ENCODE measurements at places on chromosomes 12 and 14.

GRCh38 chr12:68675101-68675842 lies 11.5 kb upstream of the NUP107 start:
- no peak for DNase-seq

GRCh38 chr12:103105971-103106597 lies 148.6 kb downstream of the ASCL1 start:
- no peak for DNase-seq

- no peak for DNase-seq
These were observed 2.1 kb downstream of the ITPK1 start for GRCh38 chr14:93113678-93114067.

DNA sequence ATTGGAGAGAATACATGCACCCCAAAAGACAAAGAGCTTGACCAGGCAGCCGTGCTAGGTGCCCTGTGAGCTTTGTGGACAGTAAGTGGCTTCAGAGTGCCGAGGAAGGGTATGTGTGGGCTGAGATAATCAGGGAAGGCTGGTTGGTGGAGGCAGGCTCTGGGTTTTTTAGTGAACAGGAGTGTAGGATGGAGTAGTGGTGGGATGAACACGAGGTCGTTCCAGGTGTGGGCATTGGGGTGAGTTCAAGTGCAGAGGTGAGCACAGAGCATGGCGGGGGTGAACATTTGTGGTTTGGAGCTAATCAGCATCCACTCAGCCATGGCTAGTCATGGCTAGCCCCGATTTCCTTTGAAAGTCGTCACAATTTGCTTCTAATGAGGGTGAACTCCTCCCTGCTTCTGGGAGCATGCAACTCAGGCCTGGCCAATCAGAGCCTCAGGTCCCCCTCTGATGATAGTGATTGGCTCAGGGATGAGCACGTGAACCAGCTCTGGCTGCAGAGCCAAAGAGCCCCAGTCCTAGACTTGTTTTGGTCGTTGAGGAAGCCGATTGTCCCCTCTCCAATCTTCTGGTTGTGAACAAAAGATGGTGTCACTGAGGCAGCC lies 40.7 kb upstream of the TCL1B start:
- DNase-seq = no peak

GRCh38 chr12:108392284-108392683 lies 53.2 kb upstream of the CMKLR1 start:
- DNase-seq = no peak

DNA sequence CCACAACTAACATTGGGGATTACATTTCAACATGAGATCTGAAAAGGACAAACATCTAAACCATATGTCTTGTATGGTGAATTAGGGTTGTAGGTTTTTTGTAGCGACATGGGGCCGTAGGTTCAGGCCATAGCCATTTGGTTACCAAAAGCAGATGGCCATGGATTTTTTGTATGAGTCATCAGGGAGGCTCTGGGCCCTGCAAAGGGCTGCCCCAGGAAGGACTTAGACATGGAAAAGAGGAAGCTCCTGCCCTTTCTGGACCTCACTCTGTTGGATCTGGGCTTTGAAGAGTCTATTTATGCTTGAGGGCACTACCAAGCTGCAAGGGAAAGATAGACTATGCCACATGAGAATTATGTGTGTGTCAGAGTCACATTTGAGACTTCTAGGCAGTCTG lies 89.3 kb upstream of the DHRS4 start:
- DNase-seq = no peak

DNA sequence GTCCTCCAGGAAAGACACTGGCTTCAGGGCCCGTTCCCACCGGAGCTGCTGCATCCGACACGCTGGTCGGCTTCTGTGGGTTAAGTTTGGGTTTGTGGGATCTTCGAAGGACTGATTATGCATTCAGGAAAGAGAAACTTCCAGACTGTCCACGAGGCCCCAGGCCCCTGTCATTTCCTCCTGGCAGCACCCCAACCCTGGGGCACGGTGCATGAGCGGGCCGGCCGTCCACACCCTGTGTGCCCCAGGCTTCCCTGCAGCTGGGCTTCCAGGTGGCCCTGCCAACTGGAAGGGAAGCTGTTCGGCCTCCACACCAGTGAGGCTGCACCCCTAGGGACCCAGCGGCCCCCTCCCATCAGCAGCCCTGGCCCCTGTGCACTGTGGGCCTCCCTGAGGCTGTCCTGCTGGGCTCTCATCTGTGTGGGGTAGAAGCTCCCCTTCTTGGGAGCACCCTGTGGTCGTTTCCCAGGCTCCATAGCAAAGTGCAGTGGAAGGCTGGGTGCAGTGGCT lies 9.3 kb upstream of the FBRSL1 start:
- DNase-seq = no peak

GRCh38 chr12:99977550-99977949 lies 7.2 kb downstream of the ANKS1B start:
- peak; percentile 60 for DNase-seq

- DNase-seq = no peak
These were observed 115.1 kb downstream of the BEGAIN start for GRCh38 chr14:100472094-100472455.

GRCh38 chr12:12890543-12891079 lies 751 bp upstream of the GPRC5A start:
- peak; percentile 91 for DNase-seq

DNA sequence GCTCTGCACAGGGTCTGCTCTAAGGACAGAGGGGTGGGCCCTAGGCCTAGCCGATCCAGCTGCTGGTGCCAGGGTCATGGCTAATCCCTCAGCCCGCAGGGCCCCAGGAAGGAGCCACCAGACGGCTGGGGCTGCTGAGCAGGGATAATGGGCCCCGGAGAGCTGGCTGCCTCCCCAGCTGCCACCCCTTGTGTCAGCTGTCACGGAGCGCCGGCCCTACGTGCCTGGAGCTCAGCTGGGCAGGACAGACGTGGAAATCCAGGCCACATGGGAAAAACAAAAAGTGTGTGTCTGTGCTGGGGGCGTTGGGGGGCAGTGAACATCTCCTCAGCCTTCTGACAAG lies 36.2 kb downstream of the CHGA start:
- no peak for DNase-seq

DNA sequence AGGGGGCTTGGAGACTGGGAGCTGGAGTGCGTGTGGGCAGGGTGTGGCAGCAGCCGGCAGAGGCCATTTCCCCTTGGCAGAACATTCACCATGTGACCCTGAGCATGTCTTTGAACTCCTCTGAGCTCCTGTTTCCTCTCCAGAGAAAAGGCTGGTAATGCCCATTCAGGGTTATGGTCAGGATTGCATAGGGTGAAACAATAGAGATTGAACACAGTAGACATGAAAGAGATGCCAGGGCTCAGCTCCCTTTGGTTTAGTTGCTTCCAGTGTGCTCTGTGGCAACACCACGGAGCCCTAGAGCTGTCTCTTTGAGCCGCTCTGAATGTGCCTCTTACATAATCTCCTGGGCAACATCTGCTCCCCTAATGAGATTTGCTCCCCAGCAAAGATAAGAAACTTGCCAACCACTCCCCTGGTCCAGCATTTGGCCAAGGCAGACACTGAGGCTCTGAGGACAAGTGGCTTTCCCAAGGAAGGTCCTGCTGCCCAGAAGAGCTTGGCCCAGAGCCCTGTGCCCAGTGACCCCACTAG lies 4.6 kb downstream of the IFI27 start:
- DNase-seq = peak; percentile 25

DNA sequence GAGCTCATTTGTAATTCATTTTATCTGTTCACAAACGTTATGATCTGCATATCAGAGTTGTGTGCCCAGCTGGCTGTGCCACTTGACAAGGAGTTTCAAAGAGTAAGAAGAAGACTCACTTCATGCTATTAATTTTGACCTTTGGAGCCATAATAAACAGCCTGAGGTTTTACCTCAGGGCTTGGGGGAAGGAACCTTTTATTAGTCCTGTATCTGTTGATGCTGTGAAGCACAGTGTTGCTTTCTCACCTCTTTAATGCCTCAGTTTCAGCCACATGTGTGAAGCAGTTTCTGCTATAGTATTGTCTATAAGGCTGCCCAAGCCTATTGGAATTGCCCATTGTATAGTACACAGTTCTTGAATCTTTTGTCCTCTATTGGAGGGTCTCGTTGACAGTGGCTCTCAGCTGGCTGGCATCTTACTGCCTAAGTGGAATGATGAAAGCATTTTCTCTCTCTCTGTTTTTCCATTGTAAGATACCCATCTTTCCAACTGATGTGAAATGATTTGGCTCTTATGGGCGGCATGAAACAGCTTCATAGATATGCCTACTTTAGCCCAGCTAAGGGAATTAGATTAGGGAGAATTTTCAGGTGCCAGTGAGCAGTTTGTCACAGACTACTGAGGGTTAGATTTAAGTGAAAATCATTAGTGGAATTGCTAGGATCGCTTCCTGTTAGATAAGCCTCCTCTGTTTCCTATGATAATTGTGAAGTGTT lies 34.7 kb downstream of the GPATCH2L start:
- no peak for DNase-seq

DNA sequence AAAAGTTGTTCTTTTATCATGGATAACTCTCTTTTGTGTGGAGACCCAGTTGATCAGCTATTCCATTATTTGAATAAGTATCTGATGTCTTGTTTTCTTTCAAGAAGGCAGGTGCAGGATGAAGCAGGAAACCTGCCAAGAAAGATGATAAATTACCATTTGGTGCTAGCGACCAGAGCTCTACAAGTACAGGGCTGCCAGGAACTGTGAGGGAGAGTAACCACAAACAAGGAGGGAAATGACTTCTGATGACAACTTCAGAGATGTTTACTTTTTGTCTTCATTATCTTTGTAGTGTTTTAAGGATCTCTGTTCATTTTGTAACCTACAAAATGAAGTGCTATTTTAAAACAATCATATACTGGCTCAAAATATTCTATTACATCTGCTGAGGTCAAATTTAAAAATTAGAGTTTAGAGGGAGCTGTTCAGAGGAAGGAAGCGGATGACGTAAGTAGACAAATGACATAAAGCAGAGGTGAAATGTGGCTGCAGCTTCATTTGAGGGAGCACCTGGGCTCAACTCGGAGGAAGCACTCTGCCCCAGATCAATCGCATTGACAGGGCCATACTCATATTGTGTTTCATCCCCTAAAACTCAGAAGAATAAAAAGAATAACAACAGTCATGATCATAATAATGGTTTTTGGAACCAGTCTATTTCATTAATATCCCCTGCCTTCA lies 226.8 kb downstream of the C12orf42 start:
- DNase-seq = no peak

DNA sequence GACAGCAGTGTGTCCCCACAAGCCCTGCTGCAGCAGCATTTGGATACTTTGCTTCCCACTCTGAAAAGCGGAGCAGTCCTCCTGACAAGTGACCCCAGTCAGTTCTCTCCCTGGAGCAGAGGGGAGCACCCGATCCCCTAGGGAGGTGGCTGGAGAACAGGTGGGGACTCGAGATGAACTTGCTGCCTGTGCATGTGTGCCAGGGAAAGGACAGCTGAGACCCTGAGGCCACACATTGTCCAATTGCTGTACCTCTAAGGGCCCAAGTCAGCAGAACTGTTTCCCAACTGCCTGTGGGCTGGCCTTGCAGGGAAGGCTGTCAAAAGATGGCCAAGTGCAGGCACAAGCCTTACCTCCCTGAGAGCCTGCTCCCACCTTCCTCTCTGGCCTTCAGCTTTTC lies 55.1 kb downstream of the IFT43 start:
- no peak for DNase-seq

DNA sequence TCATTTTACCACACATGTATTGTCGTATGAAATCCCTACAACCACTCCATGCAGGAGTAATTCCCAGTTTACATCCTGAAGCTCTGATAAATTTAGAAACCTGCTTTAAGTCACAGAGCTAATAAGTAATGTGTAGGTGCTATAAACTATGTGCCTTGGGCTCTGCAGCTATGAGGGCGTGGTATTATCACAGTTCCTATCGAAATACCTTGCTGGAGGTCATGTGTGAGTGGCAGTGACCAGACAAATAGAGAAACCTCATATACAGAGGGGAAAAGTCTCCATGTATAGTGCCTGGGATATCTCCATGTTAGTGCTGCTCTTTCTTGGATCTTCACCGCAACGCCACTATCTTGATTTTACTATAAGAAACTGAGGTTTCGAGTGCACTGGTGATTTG lies 883 bp upstream of the TBC1D15 start:
- no peak for DNase-seq

GRCh38 chr12:116466536-116466935 lies 92.6 kb upstream of the MAP1LC3B2 start:
- DNase-seq = no peak

DNA sequence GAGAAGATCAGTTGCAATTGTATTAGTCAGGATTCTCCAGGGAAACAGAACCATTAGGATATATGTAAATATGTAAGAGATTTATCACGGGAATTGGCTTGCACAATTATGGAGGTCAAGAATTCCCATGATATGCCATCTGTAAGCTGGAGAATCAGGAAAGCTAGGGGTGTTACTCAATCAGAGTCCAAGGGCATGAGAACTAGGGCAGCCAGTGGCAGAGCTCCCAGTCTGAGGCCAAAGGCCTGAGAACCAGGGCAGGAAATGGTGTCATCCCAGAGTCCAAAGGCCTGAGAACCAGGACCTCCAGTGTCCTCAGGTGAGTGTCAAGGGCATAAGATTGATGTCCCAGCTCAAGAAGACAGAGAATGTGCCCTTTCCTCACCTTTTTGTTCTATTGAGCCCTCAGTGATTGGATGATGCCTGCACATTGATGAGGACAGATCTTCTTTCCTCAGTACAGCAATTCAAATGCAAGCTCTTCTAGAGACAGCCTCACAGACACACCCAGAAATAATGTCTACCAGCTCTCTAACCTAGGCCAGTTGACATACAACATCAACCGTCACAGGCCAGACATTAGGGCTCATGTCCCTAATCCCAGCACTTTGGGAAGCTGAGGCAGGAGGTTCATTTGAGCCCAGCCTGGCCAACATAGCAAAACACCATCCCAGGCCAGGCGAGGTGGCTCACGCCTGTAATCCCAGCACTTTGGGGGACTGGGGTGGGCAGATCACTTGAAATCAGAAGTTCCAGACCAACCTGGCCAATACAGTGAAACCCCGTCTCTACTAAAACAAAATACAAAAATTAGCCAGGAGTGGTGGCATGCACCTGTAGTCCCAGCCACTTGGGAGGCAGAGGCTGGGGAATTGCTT lies 34.9 kb upstream of the ZNF740 start:
- peak; percentile 73 for DNase-seq

DNA sequence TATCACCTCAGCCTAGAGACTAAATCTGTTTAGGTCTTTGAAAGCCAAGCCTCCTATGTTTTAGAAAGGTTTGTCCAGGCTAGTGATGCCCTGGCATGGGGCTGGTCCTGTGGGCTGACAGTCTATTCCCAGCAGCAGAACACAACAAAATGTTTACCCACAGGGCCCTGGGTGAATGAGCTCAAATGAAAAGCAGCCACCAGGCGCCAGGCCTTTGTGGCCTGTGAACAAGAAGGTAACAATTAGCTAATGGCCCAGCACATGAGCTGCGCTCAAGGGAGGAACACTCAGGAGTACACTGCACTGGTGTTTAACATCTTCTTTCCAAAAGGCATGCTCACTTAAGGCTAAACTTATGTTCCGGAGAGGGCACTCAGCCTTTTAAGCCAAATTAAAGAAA lies 202.2 kb downstream of the MON2 start:
- DNase-seq = no peak

DNA sequence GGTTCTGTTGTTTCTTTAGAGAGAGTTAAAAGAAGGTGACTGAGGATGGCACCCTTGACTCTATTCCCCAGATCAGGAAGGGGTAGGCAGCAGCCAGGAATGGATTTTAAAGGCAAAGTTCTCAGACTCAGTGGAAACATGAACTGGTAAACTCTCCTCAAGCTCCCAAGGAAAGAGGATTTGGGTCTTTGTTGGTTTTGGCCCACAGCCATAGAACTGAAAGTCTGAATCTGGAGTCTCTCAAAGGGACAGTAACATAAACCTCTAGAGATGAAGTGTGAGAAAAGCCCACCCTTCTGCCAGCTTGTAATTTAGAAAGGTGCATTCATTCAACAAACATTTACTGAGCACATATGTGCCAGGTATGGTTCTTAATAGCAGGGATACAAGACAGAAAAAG lies 28.6 kb upstream of the BLTP3B start:
- DNase-seq = no peak

All from MCF 10A (cell line).